ENCODE measurements at places on chromosomes 3 and 15. TPM values are rescaled to one million over a fixed set of nuclear protein-coding genes. Genes with fewer than 3 reads are reported as not detected.

DNA sequence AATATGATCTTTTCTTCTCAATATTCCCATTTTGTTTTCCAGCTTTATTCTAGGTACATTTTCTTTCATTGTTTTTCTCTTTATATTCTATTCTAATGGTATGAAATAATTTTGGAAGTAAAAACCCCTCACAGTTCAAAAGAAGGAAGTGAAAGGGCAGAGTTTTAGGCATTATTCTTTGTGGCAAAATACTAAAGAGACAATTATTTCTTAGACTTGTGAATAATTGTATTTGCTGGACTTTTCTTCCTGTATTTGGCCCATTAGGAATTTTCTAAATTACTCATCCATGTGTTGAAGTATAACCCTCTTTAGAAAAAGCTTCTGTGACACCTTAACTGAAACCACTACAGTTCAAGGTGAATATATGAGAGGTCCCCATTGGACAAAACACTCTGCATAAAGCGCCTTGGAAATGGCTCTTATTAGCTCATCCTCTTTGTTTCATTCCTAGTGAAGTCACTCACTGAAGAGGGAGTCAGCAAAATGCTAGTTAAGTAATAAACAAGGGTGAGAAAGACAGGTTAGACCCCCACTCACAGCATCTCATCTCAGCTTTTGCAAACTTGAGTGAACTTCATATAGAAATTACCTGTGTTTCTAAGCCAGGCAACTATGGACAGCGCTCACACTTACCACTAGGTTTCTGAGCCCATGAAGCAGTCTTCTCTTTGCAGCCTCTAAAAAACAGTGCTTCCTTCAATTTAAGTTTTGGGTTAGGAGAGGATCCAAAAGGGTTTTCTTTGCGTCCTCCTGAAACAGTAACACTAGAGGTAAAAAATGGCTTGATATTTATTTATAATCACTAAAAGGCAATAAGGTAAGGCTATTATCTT lies 327.5 kb downstream of the ARPP21 start:
- no peak for DNase-seq

The GNB5 gene
- 21.6 TPM for total RNA-seq

The SLC12A1 gene
- total RNA-seq = not detected

DNA sequence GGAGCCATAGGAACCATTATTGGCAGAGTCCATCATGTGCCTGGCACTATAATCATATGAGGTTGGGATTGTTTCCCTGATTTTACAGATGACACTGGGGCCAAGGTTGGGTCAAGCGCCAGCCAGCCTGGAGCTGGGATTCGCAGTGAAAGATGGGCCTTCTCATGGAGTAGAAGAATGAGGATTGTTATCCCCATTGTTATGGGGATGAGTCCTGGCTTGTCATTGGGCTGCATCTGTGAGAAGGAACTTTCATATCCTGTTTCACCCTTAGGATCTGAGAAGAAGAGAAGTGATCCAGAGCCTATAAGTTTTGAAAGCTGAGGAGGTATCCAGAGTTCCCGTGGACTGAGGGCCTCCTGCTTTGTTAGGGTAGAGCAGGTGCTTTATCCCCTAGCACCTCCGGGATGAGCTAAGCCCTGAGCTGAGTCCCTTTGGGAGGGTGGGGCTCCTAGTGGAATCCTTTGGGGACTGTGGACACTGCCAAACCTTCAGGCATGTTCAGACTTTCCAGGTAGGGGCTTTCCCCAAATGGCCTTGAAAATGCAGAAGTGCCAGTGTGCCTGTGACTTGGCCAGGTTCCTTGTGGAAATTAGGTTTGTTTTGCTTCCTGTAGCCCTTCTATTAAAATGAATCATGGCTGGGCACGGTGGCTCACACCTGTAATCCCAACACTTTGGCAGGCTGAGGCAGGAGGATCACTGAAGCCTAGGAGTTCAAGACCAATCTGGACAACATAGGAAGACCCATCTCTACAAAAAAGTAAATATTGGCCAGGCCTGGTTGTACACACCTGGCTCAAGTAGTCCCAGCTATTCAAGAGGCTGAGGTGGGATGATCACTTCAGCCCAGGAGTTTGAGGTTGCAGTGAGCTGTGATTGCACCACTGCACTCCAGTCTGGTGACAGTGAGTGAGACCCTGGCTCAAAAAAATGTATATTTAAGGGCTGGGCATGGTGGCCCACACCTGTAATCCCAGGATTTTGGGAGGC lies 30.2 kb upstream of the BSN start:
- DNase-seq = no peak

GRCh38 chr3:72174040-72174439 lies 389.1 kb upstream of the PROK2 start:
- no peak for DNase-seq

GRCh38 chr3:53696401-53697172 lies 149.6 kb downstream of the CHDH start:
- no peak for DNase-seq

The SLC7A14 gene
- total RNA-seq = not detected

- DNase-seq = no peak
These were observed 71.9 kb upstream of the SLC6A11 start for GRCh38 chr3:10744098-10744465.

- no peak for DNase-seq
These were observed 29.3 kb downstream of the RIOX2 start for GRCh38 chr3:97942801-97943546.

The SLC9C1 gene
- not detected for total RNA-seq

- DNase-seq = no peak
These were observed 10.4 kb downstream of the PLA2G4D start for GRCh38 chr15:42083916-42084315.

The SRGAP3 gene
- 15.8 TPM for total RNA-seq

GRCh38 chr3:182711261-182711683 lies 82.0 kb upstream of the ATP11B start:
- DNase-seq = no peak

GRCh38 chr15:73897441-73898261 lies 24.3 kb downstream of the TBC1D21 start:
- DNase-seq = no peak

GRCh38 chr15:70063261-70063925 lies 34.3 kb downstream of the TLE3 start:
- no peak for DNase-seq

DNA sequence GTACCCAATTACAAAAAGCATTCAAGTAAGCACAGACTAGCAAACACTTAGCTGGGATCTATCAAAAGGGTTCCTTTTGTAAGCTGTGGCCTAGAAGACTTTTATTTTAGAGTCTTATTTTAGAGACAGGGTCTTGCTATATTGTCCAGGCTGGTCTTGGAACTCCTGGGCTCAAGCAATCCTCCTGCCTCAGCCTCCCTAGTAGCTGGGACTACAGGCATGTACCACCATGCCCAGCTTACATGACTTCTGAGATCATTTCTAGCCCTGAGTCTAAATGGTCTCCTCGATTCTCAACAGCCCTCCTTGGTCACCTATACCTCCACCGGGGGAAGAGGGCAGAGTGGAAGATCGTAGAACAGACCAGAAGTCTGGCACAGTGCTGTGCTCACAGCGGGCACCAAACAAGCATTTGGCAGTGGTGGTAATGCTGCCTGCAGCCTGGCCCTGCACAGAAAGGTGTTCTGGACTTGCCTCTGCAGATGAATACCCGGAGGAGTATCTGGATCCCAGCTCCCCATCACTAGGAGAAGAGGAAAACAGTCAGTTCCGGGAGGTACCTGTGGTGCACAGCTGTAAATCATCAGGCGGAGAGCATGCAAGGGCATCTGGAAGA lies 2.4 kb downstream of the FAM219B start:
- no peak for DNase-seq

DNA sequence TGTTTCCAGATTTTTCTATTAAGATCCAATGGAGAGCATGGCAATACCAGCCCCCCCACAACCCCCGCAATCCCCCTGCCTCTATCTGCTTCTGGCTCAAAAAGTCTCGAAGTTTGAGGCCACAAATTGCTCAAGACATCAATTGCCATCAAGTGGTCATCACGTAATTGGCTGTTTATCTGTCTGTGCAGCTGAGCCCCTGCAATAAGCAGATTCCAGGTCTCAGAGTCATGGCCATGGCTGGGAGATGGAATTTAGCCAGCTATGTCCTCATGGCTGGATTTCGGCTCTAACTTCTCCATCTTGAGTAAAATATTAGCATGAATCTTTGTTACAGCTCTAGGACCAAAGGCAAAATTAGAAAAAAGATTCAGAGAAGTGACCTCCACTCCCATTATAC lies 22.7 kb downstream of the SSUH2 start:
- no peak for DNase-seq

- DNase-seq = no peak
These were observed 87.2 kb downstream of the SNRK start for GRCh38 chr3:43373560-43373928.

GRCh38 chr3:138441256-138441655 lies 6.8 kb downstream of the ESYT3 start:
- DNase-seq = no peak

GRCh38 chr15:55860468-55860867 lies 117.5 kb upstream of the PRTG start:
- no peak for DNase-seq

GRCh38 chr3:195210266-195210973 lies 60.5 kb downstream of the XXYLT1 start:
- DNase-seq = no peak

The ESYT3 gene
- total RNA-seq = 0.80 TPM

The LEKR1 gene
- total RNA-seq = not detected

DNA sequence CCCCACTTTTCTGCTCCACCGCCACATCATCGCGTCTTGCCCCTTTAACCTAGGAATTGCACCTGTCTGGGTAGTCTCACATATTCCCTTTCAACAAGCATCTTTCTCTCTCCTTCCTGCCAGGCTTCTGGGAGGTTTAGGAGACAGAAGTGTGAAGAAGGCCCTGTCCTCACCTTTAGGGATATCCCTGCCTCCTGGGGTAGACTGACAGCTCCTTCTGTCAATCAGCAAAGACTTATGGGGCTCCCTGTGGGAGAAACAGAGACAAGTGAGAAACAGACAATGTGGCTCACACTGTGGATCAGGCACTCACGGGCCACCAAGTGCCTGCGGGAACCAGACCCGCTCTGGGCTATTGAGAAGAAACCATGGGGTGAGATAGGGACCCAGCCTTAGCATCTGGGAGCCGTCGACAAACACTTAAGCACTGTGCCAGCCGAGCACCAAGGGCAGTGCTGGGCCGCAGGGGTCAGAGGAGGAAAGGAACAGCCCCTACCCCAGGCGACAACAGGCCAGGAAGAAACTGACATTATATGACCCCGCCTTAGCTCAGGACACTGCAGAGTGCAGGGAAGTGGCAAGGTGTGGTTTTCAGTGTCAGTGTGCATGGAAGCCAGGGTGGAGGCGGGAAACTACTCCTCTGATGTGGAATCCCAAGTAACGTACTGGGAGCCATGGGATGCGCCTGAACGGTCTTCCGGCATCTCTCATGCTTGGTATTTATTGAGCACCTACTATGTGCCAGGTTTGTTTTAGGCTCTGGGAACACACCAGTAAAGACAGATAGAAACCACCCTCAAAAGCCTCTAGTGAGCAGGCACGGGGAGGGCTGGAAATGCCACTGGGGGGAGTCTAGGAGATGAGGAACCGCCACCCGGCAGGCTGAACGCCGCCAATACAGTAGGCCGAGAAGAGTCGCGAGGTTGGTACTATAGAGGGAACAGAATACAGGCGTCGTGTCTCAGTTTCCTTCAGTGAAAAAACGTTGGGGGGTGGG lies 1.8 kb downstream of the EFCC1 start:
- DNase-seq = no peak

DNA sequence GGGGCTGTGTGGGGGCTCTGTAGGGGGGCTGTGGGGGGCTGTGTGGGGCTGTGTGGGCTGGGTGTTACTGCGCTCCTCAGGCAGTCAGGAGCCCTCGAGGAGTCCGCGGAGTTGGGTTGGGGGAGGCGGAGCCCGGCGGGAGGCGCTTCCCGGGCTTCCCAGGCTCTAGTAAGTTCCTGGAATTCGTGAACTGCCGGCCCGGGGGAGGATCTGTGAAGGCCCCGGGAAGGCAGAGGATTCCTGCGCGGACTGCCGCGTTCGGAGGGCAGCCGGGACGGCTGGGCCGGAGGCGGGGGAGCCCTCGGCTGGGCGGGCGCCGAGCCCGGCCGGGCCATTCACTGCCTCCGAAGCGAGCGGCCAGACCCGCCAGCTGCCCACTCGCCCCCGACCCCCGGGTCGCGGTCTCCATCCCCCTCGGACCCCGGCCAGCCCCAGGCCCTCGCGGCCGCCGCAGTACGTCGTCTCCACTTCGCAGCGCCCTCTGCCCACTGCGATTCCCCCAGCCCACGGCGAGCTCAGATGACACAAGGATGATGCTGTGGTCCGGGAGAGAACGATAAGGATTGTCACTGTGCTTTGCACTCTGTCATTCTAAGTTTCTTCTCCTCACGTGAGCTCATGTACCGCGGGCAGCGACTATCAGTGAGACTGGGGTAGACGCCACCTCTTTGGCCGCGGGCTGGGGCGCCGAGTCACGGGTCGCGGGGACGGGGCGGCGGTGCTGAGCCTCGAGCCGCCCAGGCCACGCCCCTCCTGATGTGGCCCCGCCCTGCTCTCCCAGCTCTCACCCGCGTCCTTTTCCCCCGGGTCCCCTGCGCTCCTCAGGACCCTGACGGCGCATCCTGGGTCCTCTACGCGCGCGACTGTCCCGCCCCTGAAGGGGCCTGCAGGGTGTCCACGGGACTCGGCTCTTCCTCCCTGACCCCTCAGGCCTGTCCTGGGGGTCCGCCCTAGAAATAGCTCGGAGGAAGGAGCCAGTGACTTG lies 65.3 kb downstream of the KLF13 start:
- DNase-seq = peak; percentile 36

- DNase-seq = no peak
These were observed 225.0 kb upstream of the PROK2 start for GRCh38 chr3:72009851-72010443.

DNA sequence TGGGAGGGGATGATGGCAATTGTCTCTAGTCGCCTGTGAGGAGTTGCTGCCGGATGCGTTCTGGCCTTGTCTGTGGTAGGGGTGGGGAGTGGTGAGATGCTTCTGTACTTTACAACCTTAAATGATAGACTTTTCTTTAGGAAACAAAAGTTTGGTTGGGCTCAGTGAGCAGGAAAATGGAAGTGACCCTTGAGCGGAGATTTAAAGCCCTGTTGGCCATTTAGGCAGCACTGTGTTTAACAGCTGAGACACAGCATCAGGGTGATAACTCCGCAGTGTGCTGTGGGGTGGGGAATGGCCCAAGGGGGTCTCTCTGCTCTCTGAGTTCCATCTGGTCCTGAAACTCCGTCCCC lies 36.6 kb downstream of the SPSB4 start:
- no peak for DNase-seq

DNA sequence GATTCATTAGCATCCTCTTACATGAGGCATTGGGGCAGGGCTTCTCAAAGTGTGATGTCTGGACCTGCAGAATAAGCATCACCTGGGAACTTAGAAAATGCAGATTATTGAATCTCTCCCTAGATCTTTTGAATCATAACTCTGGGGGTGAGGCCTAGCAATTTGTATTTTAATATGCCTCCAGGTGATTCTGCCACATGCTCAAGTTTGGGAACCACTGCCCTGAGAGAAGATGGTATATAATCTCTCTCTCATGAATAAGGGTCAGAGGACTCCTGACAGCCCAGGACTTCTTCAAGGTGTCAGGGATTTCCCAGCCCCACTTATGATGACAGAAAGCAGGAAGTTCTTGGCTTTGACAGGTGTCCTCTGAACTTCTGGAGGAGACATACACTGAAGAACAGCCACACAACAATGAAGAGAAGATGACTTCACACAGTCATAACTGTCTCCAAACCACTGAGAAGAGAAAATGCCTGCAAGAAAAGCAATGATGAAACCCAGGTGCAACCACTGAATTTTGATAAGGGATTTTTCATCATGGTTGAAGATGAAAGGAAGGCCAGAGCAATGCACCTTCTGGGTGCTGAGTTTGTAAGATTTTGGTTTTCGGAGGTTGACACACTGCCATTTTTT lies 211.9 kb upstream of the MRPL3 start:
- no peak for DNase-seq

The CYP1A2 gene
- total RNA-seq = not detected

- DNase-seq = peak; percentile 7
These were observed 145.5 kb upstream of the TPM1 start for GRCh38 chr15:62896969-62897486.

Measured in esophagus squamous epithelium (tissue), 5 donors.